ENCODE measurements at places on chromosomes 4 and X.

- DNase-seq, result no peak
Observed at GRCh38 chr4:61864286-61864685, 664.2 kb downstream of the ADGRL3 start.

- DNase-seq, result no peak
Observed at GRCh38 chrX:42128587-42128986, 205.2 kb upstream of the CASK start.

GRCh38 chrX:29948653-29949052 is 266.7 kb upstream of the MAGEB2 start:
- DNase-seq, result no peak

DNA sequence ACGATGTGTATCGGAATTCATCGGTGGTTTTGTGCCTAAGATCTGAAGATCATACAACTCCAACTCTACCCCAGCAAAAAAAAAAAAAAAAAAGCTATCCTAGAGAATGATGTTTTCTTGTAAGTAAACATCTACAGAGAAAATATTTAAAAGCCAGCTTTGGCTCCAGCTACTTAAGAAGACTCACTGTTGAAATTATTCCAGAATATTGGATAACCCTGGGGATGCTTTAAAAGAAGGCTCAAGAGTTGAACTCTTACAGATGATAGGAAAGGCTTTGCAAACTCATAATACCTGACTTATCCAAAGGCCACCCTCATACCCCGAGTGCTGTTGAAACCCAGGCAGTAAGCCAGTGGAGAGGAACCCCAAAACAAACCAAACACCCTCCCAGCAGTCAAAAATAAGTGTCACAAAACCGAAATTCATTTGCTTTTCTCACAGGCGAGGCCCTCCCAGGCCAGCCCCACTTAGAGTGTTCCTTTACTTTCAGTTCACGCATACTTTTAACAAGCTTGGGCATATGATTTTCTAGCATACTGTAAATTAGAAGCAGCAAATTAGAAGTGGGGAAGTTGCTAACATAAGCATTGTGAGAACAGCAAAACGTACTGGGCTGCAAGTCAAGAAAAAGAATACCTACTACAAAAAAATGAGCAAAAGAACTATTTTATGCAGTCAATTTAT is 2.7 kb upstream of the AMELX start:
- no peak for DNase-seq

DNA sequence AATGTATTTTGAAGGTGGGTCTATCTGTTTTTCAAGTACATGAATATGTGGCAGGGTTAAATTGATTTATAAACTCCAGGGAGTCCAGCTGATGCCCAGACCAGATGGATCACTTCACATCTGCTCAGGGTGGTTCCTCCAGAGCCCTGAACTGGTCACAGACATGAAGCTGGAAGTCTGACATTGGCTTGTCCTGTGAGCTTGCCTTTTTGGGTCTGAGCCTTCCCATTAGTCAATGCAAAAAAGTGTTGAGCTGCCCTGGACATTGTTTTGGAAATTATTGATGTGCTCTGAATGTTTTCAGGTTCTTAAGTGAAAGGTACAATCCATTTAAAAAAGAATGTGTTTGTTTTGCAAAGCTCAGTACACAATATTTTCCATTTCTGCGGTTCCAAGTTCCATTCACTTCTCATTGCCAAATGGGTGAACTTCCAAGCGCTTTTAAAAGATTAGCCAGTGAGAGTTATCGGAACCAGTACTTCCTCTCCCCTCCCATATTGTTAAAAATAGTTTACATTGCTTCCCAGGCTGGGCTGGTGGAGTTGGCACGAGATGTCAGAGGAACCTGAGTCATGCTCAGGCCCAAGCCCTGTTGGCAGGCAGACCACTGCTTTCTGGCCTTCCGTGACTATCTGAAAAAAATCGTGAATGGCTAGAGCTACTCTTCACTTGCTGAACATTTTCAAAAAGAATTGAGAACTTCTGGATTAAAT is 52.1 kb downstream of the PDGFRA start:
- DNase-seq, result no peak

- no peak for DNase-seq
Observed at GRCh38 chr4:174578366-174578765, 56.1 kb upstream of the HPGD start.

GRCh38 chrX:70134116-70134477 is 850 bp downstream of the IGBP1 start:
- DNase-seq, result no peak

DNA sequence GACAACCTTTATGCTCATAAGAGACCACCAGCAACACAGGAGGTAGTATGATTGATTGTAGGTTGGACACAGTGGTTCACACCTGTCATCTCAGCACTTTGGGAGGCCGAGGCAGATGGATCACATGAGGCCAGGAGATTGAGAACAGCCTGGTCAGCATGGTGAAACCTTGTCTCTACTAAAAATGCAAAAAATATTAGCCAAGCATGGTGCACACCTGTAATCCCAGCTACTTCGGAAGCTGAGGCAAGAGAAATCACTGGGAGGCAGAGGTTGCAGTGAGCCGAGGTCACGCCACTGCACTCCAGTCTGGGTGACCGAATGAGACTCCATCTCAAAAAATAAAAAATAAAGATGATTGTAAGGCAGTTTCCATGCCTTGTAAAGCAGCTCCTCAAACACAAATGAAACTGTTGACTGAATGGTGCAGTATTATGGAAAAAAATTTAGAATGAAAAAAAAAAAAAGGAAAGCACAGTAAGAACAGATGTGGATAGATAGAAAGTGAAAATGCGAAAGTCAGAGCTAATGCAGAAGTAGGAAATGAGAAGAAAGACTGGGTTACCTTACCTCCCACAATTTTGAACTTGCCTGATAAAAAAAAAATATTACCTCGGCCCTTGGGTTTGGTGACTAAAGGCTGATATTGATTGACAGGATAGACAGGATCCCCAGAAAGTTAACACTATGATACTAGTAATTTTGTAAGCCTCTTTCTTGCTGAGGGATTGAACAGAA is 249.2 kb upstream of the TRAM1L1 start:
- DNase-seq, result no peak

- no peak for DNase-seq
Observed at GRCh38 chr4:56995525-56995924, 16.8 kb downstream of the POLR2B start.

Measured in NCI-H345 (cell line).